ENCODE measurements at places on chromosomes 12 and 14.

GRCh38 chr12:117836476-117836875, 132.3 kb downstream of the KSR2 start:
- DNase-seq, result no peak

DNA sequence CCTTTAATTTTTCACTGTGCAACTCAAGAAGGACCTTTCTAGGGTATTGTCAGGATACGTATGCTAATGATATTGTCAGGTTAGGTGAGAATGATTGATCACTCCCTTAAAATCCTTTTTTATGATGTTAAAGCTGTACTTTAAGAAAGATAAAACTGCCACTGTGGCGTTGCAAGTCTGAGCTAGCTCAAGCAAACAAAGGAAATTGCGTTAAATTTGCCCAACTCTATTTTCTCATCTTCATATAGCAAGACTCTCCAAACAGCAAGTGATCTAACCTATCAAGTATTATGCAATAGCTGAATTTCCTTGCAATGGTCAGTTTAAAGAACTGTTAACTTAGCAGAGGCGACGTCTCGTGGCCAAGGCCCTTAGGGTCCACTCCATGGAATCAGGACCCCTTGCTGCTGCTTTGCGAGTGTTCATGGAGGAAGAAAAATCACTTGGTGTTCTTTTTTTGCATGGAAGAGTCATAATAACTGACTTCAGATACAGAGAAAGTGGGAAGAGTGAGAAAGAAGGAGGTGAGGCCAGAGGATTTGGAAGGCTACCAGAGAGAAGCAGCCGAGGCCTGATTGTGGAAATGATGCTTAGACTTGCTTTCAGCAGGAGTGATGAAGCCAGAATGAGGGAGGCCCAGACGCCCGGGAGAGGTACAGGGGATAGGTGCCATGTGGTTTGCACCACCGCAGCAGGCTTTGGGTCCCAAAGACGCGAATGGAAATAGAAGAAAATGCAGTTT, 2.5 kb downstream of the TRAF3 start:
- no peak for DNase-seq

- DNase-seq, result no peak
Observed at GRCh38 chr14:102234331-102235264, 70.4 kb downstream of the MOK start.

- DNase-seq, result no peak
Observed at GRCh38 chr12:113413488-113413939, 8.7 kb upstream of the SDSL start.

DNA sequence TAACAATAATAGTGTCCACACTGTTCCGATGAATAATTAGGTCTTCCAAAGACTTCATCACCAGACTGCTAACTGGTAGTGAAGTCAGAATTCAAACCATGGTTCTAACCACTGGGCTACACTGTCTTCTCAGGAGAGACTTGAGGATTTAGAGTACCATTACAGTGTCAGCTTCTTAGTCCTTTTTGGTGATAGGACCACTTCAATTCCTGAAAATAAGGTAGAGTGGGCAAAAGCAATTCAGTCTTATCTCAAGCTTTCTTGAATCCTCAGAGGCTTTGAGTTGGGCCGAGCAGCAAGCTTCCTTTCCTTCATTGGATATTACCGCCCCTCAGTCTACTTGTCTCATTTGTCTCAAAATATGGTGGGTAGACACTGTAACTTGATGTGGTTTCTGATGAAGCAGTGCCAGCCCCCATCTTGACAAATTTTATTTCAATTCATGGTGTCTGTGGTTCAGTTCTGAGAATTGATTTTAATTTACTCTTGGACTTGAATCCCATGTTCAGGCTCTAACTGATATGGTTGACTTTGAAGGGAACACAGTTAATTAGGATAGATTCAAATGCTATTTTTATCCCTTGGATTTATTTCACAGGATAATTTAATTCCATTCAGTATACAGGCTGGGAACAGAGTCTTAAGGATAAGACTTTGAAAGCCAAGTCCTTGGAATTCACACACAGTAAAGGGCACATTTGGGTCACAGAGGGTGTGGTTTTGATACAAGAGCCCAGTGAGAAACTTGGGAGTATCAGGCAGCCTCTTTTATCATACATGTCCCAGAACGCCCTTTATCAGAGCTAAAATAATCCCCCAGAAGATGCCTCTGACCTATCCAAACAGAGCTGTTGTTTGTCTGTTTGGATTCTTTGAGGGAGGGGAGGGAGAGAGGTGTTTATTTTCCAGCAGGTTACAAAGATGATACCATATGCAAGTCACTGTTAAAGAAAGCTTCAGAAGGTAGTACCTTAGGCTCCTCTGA, 167.3 kb downstream of the PRKCH start:
- DNase-seq, result no peak
